ENCODE measurements at places on chromosomes 16 and 17. TPM values are rescaled to one million over a fixed set of nuclear protein-coding genes. Genes with fewer than 3 reads are reported as not detected.

The SOX15 gene
- 0.30 TPM for total RNA-seq

- H3K27ac ChIP-seq, result no peak overlapping the region
- no peak for DNase-seq
- H3K4me1 ChIP-seq, result no peaks in the 10 kb centered on the region
- peaks cover 26% of the 10 kb centered on the region for H3K27me3 ChIP-seq
- no peaks in the 10 kb centered on the region for H3K36me3 ChIP-seq
These were observed 210.3 kb upstream of the FOXF1 start for GRCh38 chr16:86299882-86300610.

DNA sequence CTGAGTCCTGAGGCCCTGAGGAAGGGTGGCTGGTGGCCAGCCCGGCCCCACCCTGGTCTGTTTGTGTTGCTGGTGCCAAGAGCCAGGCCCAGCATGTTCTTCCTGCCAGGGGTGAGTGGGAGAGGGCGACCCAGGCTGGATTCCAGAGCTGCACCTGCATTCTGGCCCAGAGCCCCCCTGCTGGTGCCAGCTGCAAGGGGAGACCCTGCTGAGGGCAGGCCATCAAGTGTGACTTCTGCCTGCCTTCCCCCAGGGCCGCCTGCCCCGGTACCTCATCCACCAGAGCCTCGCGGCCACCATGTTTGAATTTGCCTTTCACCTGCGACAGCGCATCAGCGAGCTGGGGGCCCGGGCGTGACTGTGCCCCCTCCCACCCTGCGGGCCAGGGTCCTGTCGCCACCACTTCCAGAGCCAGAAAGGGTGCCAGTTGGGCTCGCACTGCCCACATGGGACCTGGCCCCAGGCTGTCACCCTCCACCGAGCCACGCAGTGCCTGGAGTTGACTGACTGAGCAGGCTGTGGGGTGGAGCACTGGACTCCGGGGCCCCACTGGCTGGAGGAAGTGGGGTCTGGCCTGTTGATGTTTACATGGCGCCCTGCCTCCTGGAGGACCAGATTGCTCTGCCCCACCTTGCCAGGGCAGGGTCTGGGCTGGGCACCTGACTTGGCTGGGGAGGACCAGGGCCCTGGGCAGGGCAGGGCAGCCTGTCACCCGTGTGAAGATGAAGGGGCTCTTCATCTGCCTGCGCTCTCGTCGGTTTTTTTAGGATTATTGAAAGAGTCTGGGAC is 2.4 kb upstream of the TCAP start:
- H3K27ac ChIP-seq, result no peak overlapping the region
- H3K36me3 ChIP-seq, result peaks cover 46% of the 10 kb centered on the region
- H3K4me1 ChIP-seq, result peaks cover 36% of the 10 kb centered on the region
- H3K4me3 ChIP-seq, result no peak overlapping the region
- H3K27me3 ChIP-seq, result no peaks in the 10 kb centered on the region
- DNase-seq, result no peak

- DNase-seq, result no peak
- H3K27ac ChIP-seq, result no peak overlapping the region
- no peaks in the 10 kb centered on the region for H3K27me3 ChIP-seq
These were observed 37.6 kb downstream of the MAP3K3 start for GRCh38 chr17:63659850-63660249.

DNA sequence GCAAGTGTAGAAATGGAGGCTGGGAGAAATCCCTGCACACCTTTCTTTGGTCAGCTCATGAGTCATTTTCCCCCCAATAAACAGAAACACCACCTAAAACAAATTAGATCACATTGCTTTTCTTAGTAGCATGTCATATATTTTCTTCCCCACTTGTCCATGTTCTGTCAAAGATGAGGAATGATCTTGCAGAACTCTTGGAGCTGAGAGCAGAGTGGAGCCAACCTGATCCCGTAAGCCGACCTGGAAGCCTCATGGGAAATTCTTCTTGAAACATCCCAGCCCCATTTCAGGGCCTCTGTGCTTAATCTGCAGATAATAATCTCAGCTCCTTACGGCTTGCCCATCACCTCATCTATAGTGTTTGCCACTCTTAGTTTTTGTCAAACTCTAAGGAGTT is 284.6 kb upstream of the ELAC2 start:
- peaks cover 4% of the 10 kb centered on the region for H3K27me3 ChIP-seq
- H3K4me1 ChIP-seq, result no peaks in the 10 kb centered on the region
- no peak overlapping the region for H3K27ac ChIP-seq
- H3K4me3 ChIP-seq, result no peak overlapping the region
- DNase-seq, result no peak

DNA sequence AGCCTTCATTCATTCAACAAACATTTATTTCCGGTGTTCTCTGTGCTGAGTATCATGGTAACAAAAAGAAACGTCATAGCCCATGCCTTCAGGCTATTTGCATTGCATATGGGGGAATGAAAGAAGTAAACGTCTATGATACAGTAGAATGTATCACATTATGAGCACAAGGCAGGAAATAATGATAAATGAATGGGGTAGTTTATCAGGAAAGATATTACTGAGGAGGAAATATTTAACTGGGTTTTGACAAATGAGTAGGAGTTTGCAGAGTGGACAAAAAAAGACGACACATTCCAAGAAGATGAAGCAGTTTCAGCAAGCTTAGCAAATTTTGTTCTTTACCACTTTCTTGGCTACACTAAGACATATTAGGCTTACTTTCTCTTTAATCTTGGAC is 1.3 kb upstream of the KRTAP4-7 start:
- no peak overlapping the region for H3K4me3 ChIP-seq
- no peaks in the 10 kb centered on the region for H3K4me1 ChIP-seq
- DNase-seq, result no peak
- H3K27me3 ChIP-seq, result no peaks in the 10 kb centered on the region

DNA sequence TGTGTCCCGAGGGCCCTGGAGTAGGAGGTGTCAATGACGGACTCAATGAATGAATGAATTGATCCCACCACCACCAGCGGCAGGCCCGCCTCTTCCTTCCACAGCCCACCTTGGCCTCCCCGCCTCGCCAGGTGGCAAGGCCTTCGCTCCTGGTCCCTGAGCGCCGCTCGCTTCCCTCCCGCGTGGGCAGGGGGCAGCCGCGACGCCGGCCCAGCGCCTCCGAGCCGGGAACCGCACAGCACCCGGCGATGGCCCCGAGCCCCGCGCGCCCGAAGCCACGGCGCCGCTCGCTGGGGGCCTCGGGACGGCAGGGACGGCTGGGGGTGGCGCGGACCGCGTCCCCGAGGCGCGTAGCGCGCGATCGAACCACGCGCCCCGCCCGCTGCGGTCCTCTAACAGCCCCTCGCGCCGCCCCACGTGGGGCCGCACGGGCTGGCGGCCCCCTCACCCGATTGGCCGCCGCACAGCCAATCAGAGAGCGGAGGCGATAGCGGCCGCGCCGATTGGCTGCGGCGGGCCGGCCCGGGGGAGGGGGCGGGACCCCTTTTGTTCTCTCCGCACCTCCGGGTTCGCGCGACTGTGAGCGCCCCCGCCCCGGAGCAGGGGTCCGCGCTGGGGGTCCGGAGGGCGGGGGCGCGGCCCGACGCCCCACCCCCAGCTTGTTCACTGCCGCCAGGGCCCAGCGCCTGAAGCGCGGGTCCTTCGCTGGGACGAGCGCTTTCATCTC is 31.4 kb downstream of the ACTG1 start:
- peaks cover 38% of the 10 kb centered on the region for H3K4me1 ChIP-seq
- peak; percentile 14 for DNase-seq
- peak overlapping the region; percentile 32 for H3K4me3 ChIP-seq

- no peak overlapping the region for H3K4me3 ChIP-seq
- no peaks in the 10 kb centered on the region for H3K27me3 ChIP-seq
- peaks cover 14% of the 10 kb centered on the region for H3K4me1 ChIP-seq
- H3K27ac ChIP-seq, result no peak overlapping the region
These were observed 54.8 kb downstream of the PIMREG start for GRCh38 chr17:6498901-6499540.

GRCh38 chr17:77280304-77281121 is 139.7 kb downstream of the SEC14L1 start:
- H3K27me3 ChIP-seq, result peaks cover 12% of the 10 kb centered on the region
- peak overlapping the region; percentile 47 for H3K4me3 ChIP-seq
- H3K27ac ChIP-seq, result no peak overlapping the region

The SECTM1 gene
- 3.1 TPM for total RNA-seq

The TENT4B gene
- 35.0 TPM for total RNA-seq

The STX1B gene
- 2.9 TPM for total RNA-seq

GRCh38 chr17:15928286-15928785 is 16.6 kb upstream of the ADORA2B start:
- no peak overlapping the region for H3K4me3 ChIP-seq
- H3K36me3 ChIP-seq, result no peaks in the 10 kb centered on the region
- H3K27me3 ChIP-seq, result no peaks in the 10 kb centered on the region

DNA sequence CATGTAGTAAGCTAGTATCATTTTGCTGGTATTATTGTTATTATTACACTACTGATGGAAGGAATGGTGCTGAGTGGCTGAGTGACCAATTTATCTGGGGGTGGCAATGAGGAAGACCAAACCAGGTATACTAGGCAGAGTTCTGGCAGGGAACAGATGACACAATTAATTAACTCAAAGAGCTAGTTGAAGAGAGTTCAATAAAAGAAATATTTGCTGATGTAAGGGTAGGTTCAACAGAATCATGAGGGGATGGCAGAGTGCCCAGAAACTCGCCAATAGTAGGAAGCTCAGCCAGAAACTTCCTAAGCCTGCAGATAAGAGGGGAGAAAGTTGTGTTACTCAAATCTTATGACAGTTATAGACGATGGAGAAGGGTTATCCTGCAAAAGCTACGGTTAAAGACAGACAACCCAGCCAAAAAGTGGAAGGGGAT is 352.5 kb downstream of the KCNJ2 start:
- no peak for DNase-seq
- H3K36me3 ChIP-seq, result no peaks in the 10 kb centered on the region

DNA sequence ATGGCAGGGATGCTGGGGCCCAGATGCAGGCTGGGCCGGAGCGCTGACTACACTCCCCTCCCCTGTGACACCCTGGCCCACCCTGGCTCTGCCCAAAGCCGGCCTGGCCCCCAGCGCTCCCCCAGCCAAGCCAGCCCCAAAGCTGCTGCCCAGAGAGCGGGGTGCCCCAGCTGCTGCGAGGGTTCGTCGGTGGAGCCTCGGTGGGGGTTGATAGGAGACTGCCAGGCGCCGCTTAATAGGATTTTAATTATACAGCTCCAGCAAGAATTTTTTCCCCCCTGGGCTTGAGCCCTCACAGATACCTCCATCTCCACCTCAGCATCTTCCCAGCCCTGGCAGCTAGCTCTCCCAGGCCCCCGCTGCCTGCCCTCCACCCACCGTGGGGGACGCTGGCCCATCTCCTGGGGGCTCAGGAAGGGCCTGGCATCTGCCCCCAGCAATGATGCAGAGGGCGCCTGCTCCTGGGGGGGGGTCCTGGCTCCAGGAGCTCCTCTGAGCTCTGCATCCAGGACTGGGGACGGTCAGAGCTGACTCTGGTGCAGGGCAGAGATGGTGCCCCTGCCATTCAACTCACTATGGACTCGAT is 36.8 kb upstream of the DLX4 start:
- H3K36me3 ChIP-seq, result no peaks in the 10 kb centered on the region
- DNase-seq, result no peak
- no peak overlapping the region for H3K27ac ChIP-seq
- no peaks in the 10 kb centered on the region for H3K4me1 ChIP-seq
- peaks cover 20% of the 10 kb centered on the region for H3K27me3 ChIP-seq
- H3K4me3 ChIP-seq, result no peak overlapping the region

GRCh38 chr17:17505610-17506171 is 9.5 kb upstream of the RASD1 start:
- H3K4me1 ChIP-seq, result peaks cover 3% of the 10 kb centered on the region
- no peaks in the 10 kb centered on the region for H3K36me3 ChIP-seq
- no peak for DNase-seq
- no peak overlapping the region for H3K27ac ChIP-seq

The RILP gene
- 1.3 TPM for total RNA-seq

DNA sequence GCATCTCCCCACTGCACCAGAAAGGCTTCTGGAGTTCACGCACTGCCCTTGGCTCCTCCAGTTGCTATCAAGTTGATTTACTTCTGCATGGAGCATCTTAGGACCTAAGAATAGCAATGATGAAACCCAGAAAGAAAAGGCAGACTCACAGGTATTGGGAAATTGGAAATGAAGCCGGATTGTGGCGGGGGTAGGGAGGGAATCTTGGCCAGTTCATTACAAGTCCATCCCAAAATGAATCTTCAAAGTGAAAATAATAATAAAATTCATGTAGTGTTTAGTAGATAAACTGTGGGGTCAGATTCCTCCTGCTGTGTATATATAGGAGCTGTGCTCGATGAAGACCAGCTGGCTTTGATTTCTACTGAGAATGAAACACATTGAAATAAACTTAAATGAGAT is 33.7 kb downstream of the TEKT3 start:
- no peaks in the 10 kb centered on the region for H3K36me3 ChIP-seq
- no peaks in the 10 kb centered on the region for H3K27me3 ChIP-seq
- no peak overlapping the region for H3K4me3 ChIP-seq
- DNase-seq, result no peak

The KRTAP9-8 gene
- total RNA-seq, result not detected

The SLC6A4 gene
- total RNA-seq, result not detected

The TSPAN10 gene
- total RNA-seq, result 0.17 TPM

DNA sequence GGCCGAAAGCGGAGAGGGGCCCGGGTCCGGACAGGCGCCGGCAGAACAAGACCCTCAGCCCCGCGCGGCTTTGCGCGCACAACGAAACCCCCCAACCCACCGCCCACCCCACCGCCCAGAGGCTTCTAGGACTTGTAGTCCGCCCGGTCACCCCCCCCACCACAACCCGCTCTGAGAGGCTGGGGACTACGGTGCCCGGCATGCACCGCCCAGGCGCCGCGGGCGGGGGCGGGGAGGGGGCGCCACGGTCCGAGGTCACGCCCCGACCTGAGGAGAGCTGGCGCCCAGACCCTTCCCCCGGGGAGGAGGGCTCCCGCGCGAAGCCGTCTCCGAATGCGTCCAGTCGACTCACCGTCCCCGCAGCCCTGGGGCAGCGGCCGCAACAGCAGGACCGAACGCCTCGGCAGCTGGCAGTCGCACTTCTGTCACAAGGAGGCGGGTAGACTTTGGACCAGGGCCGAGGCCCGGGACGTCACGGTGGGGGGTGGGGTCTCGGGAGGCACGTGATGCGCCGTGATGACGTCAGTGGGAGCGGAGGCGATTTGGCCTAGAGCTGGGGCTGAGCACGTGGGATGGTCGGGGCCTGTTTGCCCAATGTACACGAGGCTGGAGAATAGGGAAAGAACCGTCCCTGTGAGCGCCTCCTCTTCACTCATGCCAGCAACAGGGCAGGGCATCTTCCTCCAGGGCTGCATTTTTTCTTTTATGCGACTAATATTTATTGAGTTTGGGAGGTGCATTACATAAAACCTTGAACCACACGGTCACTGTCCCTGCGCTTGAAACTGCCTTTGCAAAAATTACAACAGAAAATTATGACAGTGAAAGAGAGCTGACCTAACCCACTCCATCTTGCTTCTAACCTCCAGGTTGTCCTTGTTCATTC is at the start of gene CDIP1:
Gene CDIP1, minus strand, starts transcription at position 424 of the 886 bp plus-strand sequence. CDS start 24,643 bp downstream, outside the sequence.
- peaks cover 47% of the 10 kb centered on the region for H3K4me1 ChIP-seq
- peak within 1 kb of the TSS; percentile 89 for H3K27ac ChIP-seq
- H3K36me3 ChIP-seq, result peaks cover 4% of the 10 kb centered on the region
- peak; percentile 95 for DNase-seq
- H3K27me3 ChIP-seq, result no peaks in the 10 kb centered on the region

- no peak overlapping the region for H3K4me3 ChIP-seq
- H3K27me3 ChIP-seq, result no peaks in the 10 kb centered on the region
- H3K36me3 ChIP-seq, result no peaks in the 10 kb centered on the region
These were observed 401.0 kb upstream of the EEF2KMT start for GRCh38 chr16:5498562-5498961.

GRCh38 chr16:68197250-68197649 is 38.7 kb downstream of the ESRP2 start:
- DNase-seq, result no peak
- no peak overlapping the region for H3K4me3 ChIP-seq
- no peaks in the 10 kb centered on the region for H3K27me3 ChIP-seq

All from CD4-positive, alpha-beta T cell (primary cell).